Right atrium auricular region (tissue), 2 donors: ENCODE measurements at places on chromosomes 1 and 21. TPM values are rescaled to one million over a fixed set of nuclear protein-coding genes. Genes with fewer than 3 reads are reported as not detected.

The HSF2BP gene
- total RNA-seq, result 0.44 TPM

The PTGFRN gene
- total RNA-seq, result 141 TPM

The SLC5A9 gene
- not detected for total RNA-seq

The HSPG2 gene
- 557 TPM for total RNA-seq

The OR2T35 gene
- not detected for total RNA-seq

The TIPRL gene
- 31.9 TPM for total RNA-seq

The NEXN gene
- 269 TPM for total RNA-seq

The NTRK1 gene
- 0.43 TPM for total RNA-seq

- no peak for DNase-seq
Observed at GRCh38 chr1:67771152-67771551, 62.1 kb downstream of the GNG12 start.

DNA sequence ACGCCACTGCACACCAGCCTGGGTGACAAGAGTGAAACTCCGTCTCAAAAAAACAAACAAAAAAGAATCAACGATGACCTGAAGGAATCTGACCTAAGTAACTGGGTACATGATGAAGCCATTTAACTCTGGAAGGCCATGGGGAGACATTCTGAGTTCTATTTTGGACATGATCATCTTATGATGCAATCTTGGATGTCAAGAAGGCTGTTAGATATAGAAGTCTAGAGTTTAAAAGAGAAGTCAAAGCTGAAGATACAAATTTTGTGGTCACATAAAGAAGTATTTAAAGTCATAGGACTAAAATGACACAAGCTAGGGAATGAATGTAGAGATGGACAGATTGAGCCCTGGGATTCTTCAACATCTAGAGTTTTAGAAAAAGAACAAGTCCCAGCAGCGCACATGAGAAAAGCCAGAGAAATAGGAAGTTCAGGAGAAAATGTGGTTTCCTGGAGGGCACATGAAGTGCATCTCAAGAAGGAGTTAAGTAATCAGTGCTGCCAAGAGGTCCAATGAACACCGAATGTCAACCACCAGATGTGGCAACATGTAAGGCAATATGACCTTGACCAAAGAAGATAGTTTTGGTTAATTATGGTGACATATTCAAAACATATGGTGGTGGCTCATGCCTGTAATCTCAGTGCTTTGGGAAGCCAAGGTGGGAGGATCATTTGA lies 26.8 kb downstream of the ELK4 start:
- DNase-seq, result no peak

- no peak for DNase-seq
Observed at GRCh38 chr1:25009671-25010262, 79.7 kb upstream of the RUNX3 start.

GRCh38 chr1:2986549-2987305 lies 34.5 kb upstream of the ACTRT2 start:
- DNase-seq, result no peak

GRCh38 chr1:27521336-27521831 lies 31.4 kb upstream of the WASF2 start:
- DNase-seq, result no peak

DNA sequence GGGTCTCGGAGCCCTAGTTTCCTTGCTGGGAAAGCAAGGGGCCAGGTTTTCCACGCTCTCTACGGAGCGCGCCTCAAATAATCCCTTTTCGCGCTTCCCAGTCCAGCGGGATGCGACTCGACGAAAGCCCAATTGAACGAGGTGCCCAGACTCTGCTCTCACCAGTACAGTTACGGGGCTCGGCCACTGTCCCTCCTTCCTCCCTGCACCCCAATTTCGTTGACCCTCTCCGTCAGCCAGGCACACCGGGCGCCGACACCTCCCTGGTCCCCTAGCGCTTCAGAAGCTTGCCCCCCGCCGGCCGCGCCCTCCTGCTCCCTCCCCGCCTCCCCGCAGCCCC lies 389 bp downstream of the SEMA6C start:
- no peak for DNase-seq

DNA sequence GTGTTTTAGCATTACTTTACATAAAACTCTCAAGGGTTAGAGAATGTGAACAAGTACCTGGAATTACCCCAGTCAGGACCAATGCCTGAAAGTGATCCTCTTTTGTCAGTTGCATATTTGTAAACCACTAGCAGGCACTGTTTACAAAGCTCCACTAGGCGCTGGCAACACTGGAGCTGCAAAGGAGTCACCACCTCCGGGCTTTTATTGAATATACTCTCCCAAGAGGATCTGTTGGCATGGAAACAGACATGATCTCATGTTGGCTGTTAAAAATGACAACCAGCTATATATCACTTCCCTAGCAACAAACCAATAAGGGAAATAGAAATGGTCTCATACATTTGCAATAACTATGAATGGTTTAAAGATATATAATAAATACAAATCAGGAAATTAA lies 116.0 kb downstream of the TTLL7 start:
- no peak for DNase-seq

DNA sequence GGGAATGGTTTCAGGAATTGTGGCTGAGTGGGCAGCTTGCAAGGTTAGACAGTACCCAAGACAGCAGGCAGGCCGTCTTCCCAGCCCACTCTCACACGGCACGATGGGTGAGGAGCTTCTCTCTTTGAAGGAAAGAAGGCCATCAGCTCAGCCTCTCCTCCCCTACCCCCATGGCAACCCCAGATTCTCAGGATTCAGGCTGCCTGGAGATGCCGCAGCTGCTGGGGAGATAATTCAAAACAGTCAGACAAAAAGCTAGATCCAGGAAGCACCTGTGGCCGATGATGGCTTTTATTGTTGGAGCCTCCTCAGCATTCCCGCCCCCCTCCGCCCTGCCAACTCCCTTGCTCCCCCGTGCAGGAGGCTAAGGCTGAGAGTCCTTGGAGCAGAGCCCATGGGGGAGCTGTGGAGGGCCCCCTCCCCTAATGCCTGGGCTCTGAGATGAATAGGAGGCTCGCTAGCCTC lies 220.5 kb downstream of the TRABD2B start:
- no peak for DNase-seq

DNA sequence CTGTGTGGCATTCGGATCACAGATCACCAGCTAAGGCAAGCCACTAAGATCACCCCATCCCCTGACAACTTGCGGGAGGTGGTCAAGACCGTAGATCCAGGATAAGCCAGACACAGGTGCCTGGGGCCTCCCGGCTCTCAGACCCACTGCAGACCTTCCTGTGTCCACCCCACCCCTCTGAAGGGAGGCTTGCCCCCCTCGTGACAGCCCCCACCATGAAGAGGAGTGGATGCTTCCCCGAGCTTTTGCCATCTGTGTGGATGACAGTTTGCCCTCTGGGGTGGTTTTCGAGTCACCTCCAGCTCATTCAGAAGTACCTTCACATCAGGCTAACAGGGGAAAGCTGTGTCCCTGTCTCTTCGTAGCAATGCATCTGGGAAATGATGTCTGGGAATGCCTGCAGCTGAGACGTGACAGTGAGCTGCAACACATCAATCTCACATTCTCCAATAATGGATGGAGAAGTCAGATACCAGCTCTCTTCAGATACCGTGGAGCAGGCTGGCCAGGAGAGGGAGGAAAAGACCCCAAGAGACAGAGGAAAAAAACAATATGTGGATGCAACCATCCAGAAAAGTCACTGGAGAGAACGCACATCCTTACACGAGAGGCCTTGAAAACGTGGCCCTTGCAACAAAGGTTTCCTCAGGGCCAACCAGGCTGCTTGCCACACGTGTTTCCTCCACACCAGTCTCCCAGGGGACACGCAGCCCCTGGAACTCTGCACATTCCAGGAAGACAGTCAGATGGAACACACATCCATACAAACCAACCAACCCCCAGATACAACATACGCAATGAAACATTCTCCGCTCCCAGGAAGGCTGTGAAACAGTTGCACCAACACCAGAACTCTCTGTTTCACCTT lies 20.4 kb upstream of the FHAD1 start:
- no peak for DNase-seq

DNA sequence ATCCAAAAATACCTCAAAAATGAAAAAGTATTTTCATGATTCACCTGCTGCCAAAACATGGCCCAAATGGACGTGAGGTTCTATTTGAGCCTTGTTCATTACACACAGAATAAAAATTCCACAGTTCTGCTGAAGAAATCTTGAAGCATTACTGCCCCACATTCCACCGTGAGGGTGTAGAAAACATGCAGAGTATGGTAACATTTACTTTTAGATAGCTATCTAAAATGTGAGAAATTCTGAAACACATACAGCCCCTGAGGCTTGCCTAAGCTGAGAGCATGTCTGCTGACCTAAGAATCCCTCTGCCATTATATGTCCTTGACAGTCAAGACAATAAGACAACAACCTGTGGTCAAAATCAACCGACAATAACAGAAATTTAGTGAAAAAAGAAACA lies 186.5 kb downstream of the DSCAM start:
- no peak for DNase-seq

- no peak for DNase-seq
Observed at GRCh38 chr1:67307251-67308060, at the start of gene IL12RB2. TSS of gene IL12RB2 (plus strand) at chr1:67307873. CDS start at chr1:67320369, 12,496 bp downstream.

DNA sequence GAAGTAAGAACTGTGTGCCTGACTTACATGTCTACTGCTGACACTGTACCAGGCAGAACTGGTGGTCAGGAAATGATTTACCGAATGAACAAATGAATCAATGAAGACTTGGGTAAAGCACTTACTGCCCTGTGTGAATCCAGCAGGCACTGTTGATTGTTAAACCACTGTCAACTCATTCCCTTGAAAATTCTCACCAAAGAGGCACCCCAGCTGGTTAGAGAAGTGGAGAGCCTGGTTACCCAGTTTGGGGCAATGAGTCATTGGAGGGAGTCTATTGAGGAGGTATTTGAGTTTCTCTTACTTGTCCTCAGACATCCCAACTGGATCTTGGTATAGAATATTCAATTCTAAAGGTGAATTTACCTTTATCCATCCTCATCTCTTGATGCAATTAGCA lies 34.2 kb downstream of the JUN start:
- no peak for DNase-seq

- DNase-seq, result no peak
Observed at GRCh38 chr1:184811439-184812111, 56.9 kb upstream of the EDEM3 start.

DNA sequence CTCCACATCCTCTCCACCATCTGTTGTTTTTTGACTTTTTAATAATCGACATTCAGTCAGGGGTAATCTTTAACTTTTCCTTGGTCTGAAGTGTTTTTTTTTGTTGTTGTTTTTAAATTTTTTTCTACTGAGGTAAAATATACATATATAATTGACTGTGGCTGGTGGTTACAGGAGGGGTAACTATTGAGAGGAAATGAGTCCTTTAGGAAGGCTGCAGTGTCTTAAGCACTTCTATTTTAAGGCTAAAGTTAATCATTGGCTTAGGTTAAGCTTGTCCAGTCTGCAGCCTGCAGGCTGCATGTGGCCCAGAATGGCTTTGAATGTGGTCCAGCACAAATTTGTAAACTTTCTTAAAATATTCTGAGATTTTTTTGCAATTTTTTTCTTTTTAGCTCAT lies 172.5 kb downstream of the CTH start:
- no peak for DNase-seq

GRCh38 chr1:32798191-32798590 lies 19.0 kb downstream of the YARS1 start:
- no peak for DNase-seq

DNA sequence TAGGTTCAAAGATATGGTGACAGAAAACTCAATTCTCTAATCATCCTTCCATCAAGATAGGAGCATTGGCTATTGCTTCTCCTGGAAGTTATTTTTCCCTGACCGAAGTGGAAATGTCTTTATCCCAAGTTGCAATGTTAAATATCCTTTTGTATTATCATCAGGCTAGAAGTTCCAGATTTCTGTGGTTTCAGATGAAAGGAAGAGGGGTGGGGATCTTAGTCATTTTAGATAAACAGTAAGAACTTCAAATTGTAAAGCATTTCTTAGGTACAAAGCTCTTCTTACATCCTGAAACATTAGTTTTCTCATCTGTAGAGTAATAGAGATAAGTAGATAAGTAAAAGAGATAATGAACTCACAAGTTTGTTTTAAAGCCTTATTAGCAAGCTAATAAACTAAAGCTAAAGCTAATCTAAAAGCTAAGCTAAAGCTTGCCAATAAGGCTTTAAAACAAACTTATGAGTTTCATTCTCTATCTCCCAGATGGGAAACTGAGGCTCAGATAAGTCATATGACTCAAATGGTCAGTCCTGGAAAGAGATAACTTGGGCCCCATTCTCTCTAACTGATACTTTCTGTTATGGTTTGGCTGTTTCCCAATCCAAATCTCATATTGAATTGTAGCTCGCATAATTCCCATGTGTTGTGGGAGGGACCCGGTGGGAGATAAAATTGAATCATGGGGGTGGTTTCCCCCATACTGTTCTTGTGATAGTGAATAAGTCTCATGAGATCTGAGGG lies 99.2 kb upstream of the KCNK2 start:
- DNase-seq, result no peak

DNA sequence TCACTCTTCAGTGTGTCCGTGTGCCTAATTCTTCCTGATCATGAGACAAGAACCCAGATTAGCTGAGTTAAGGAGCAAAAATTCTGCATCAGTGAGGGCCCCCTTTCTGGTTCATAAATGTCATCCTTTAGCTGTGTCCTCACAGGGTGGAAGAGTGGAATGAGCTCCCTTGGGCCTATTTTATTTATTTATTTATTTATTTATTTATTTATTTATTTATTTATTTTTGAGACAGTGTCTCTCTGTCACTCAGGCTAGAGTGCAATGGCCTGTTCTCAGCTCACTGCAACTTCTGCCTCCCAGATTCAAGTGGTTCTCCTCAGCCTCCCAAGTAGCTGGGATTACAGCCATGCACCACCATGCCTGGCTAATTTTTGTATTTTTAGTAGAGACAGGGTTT lies 131.7 kb downstream of the PATJ start:
- no peak for DNase-seq

GRCh38 chr1:94530373-94530878 lies 11.1 kb downstream of the F3 start:
- DNase-seq, result no peak

GRCh38 chr1:168344517-168344916 lies 63.8 kb downstream of the TBX19 start:
- DNase-seq, result no peak

DNA sequence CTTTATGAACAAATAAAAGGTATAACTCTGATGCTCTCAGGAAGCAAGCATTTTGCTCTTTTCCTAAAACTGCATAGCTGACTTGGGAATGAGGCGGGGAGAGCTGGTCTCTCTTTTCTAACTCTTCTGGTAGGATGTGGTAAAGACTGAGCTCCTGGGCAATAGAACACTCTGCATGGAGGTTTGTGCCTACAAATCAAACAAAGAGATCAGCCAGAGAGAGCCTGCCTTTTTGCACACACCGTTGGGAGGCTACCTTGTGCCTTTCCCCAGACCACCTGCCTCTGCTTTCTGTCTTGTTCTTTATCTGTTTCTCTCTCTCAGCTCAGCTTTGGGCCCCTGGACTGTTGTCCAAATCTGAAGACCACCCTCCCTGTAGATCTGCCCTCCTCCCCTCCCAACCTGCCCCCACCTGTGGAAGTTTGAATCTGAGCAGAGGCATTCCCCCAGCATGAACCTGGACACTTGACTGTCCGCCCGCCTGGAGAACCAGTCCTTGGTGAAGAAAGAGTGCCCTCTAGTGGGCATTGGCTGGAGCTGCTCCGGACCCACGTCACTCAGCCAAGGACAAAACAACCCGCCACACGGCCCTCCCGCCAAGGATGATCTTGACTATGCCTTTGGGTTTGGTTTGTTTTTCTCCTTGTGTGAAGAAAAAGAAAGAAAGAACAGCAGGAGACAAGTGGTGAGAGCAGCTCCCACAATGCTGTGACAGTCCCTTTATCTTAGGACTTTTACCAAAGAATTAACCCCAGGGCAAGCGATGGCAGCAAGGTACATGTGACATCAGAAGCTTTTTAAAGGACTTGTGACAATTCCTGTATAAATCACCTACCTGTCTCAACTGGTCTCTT lies 228.2 kb downstream of the PBX1 start:
- peak; percentile 94 for DNase-seq
